ENCODE measurements at places on chromosomes 5 and 9.

- peak overlapping the region; percentile 35 for H3K27ac ChIP-seq
- DNase-seq: no peak
- H3K4me3 ChIP-seq: peak overlapping the region; percentile 59
- peaks cover 13% of the 10 kb centered on the region for H3K36me3 ChIP-seq
These were observed 33.9 kb downstream of the RAD23B start for GRCh38 chr9:107316795-107317661.

DNA sequence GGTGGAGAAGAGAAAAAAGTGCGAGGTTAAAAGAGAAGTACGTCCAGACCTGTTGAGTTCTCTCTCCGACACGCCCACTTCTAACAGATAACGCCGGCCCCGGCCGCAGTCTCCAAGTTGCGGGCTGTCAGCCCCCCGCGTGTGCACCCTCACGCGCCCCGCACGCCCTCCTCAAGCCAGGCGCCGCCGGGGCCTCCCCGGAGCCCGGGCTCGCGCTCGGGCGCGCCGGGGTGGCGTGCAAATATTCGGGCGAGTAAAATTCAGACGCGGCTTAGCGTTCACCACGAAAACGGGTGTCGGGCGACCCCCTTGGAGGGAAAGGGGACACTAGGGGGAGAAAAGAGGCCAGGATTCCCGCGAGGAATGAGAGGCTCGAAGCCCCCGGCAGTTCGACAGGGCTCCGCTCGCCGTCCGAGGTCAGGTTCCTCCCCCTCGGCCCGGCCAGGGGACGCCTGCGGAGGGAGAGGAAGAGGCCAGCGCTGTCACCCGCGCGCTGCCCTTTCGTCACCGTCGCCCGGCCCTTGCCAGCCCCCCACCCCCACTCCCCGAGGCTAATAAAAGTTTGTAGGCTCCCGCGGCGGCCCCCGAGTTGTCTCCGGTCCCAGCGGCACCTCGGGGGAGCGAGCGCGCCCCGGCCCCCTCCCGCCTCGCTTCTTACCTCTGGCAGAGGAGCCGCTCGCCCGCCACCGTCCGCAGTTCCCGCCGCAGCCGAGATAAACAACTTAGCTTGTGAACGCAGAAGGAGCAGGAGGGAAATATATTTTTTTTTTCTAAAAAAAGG is 743 bp downstream of the NR3C1 start:
- no peaks in the 10 kb centered on the region for H3K27me3 ChIP-seq
- peaks cover 37% of the 10 kb centered on the region for H3K4me1 ChIP-seq
- peak; percentile 41 for DNase-seq
- H3K27ac ChIP-seq: peak overlapping the region; percentile 89

DNA sequence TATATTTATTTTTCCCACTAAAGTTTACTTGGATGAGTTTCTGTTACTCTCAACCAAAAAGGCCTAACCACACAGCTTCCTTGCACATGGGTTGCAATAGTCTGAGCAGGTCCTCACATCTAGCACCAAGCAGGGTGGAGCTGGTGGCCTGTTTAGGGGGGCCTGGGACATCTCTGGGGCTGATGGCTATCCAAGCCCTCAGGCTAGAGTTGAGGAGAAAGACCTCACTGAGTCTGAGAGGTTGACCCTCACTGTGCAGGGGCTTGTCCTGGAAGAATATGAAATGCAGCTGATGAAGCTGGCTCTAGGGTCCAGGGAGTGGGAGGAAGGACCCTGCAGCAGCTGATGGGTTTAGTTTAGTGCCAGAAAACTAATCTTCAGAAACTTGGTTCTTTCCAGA is 217.1 kb upstream of the MVB12B start:
- no peak overlapping the region for H3K4me3 ChIP-seq
- no peak overlapping the region for H3K27ac ChIP-seq
- DNase-seq: no peak
- peaks cover 60% of the 10 kb centered on the region for H3K27me3 ChIP-seq
- peaks cover 5% of the 10 kb centered on the region for H3K36me3 ChIP-seq

DNA sequence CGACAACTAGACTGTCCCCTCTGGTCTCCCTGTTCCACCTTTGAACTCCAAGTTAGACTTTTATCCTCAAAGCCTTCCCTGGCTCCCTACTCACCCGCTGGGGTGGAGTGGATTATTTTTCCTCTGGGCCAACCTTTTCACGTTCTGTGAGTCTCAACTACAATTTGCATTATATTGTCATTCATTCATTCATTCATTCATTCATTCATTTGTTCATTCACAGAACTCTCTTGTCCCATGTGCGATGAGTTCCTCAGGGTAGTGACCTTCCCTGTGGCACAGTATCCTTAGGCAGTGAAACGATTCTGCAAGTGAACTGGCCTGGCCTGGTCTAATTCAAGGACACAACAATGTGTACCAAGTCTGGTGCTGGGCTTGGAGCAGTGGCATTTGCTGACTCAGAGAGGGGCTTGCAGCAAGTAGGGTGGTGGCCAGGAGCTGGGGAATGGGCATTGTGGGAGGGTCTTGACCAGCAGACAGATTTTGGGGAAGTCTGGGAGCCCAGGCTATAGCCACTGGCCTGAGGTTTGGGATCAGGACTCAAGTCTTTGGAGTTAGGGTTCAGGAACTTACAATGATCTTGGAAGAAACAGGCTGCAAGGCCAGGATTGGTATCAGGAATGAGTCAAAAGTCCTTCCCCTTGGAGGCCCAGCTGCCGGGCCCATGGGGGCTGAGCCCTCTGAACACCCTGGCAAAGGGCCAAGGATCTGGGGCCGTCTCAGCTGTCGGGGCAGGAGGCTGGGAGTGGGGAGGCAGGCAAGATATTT is 37.2 kb upstream of the COL15A1 start:
- no peak overlapping the region for H3K4me3 ChIP-seq
- peaks cover 2% of the 10 kb centered on the region for H3K4me1 ChIP-seq
- H3K27me3 ChIP-seq: peaks cover 39% of the 10 kb centered on the region
- DNase-seq: no peak
- H3K36me3 ChIP-seq: no peaks in the 10 kb centered on the region
- no peak overlapping the region for H3K27ac ChIP-seq
